ENCODE measurements at places on chromosomes 13 and 19.

- no peak for DNase-seq
Observed at GRCh38 chr19:5392486-5392885, 51.9 kb upstream of the PTPRS start.

- no peak for DNase-seq
Observed at GRCh38 chr13:21074546-21074945, 13.2 kb upstream of the LATS2 start.

DNA sequence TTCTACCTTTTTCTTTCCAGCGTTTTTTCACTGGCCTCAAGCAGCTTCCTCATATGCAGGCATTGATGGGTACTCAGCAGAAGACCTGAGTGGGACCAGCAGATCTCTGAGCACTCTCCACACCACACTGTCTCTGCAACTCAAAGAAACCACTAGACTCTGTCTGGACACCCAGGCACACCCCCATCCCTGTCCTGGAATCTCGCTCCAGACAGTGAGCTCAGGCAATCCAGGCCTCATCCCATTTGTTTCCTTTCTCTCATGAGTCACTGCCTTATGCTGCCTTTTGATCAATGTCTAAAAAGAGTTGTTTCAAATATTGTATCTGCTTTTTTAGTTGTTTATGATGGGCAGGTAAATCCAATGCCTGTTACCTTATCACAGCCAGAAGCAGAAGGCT is 19.7 kb upstream of the POP4 start:
- no peak for DNase-seq

DNA sequence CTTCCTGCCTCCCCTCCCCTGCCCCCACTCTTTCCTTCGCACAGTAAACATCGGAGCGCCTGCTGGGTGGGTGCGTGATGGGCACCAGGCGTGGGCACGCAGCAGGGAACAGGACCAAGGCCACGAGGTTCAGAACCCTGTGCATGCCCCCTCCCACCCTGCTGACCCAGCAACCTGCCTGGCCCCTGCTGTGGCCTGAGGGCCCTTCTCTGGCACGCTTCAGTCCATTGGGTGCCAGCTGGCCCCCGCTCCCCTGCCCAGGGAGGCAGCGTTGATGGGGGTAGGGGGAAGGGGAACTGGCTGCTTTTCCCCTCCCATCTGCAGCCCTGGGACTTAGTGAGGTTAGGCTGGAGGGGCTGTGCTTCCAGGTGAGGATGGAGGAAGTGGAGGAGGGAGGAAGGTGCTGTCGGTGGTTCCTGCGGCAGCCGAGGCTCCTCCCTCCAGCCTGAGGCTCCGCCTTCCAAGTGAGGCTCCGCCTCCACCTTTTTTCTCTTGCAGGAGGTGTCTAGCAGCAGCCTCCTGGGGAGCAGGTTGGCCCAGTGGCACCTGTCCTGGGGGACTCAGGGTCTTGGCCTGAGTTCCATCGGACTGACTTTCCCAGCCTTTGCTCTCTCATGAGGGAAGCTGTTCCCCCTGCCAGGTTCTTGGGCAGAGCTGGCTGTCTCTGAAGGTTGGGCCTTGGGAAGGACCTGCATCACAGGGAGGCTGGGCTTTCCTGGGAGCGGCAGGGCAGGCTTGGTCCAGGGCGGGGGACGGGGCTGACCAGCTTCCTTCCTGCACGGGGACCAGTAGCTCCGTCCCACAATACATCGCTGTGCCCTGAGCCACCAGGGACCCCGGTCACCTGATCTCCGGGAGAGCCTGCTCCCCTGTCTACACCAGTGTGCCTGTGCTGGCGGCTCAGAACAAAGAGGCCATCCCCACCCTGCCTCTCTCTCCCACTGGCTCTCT is 7.3 kb downstream of the PIAS4 start:
- DNase-seq, result peak; percentile 60

- no peak for DNase-seq
Observed at GRCh38 chr13:48010698-48011097, 9.6 kb upstream of the SUCLA2 start.

DNA sequence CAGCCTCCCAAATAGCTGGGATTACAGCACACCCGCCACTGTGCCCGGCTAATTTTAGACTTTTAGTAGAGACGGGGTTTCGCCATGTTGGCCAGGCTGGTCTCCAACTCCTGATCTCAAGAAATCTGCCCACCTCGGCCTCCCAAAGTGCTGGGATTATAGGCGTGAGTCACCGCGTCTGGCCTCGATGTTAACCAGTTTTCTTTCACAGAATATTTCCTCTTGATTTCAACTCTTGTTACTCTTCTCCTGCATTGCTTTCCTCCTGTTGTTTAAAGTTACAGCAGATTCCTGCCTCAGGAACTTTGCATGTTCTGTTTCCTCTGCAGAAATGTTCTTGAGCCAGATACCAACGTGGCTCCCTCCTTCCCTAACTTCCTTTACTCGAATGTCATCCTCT is 3.7 kb upstream of the PEX11G start:
- DNase-seq, result no peak

GRCh38 chr13:28856287-28856686 is 36.1 kb downstream of the MTUS2 start:
- DNase-seq, result no peak

DNA sequence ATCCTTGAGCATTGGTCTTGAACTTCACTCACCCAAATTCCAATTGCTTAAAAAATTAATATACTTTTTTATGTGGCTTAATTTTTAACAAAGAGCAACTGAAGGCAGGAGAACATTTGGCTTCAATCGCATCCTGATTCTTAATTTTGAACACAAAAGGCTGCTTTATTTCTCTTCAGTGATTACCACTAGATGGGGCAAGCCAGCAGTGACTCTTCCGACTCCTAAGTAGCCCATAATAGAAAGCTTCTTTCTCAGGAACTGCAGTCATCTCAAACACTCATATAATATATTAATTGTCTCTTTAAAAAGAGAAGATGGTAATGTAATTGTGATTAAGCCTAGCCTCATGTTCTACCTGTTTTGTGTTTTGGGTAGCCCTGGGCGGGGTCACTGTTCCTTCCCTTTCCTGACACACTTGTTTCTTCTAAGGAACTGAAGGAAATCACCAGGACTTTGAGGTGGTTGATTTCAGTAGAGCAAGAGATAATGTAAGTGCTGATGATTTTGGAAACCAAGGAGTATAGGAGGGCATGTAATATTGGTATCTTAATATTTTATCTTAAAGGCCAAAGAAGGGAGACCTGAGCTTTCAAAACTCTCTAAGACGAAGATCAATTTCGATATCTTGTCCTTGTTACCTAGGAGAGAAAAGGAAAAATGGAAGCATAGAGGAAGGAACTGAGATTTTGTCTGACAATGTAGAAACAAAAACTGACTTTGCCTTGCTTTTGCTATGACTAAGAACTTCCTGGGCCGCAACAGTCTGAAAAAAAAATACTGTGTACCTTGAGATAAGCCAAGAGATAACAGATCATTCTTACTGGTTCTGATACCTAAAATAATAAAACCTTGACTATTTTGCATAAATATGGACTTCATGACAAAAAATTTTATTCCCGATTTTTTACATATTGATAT is 73.1 kb downstream of the TNFSF13B start:
- DNase-seq, result peak; percentile 30

DNA sequence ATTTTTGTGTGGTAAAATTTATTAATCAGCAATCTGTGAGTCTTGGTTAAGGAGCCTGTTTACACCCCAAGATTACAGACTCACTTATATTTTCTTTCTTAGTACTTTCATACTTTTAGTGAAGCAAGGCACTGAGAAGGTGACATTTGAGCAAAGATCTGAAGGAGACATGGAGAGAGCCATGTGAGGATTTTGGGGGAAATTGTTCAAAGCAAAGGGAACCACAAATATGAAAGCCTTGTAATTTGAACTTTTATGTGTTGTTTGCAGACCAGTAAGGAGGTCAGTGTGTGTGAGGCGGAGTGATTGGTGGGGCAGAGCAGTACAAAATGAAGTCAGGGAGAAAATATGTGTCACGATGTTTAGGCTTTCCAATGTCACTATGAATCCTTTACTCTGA is 140.7 kb upstream of the KLF12 start:
- DNase-seq, result no peak

GRCh38 chr13:90857921-90858320 is 489.6 kb upstream of the MIR17HG start:
- DNase-seq, result no peak

DNA sequence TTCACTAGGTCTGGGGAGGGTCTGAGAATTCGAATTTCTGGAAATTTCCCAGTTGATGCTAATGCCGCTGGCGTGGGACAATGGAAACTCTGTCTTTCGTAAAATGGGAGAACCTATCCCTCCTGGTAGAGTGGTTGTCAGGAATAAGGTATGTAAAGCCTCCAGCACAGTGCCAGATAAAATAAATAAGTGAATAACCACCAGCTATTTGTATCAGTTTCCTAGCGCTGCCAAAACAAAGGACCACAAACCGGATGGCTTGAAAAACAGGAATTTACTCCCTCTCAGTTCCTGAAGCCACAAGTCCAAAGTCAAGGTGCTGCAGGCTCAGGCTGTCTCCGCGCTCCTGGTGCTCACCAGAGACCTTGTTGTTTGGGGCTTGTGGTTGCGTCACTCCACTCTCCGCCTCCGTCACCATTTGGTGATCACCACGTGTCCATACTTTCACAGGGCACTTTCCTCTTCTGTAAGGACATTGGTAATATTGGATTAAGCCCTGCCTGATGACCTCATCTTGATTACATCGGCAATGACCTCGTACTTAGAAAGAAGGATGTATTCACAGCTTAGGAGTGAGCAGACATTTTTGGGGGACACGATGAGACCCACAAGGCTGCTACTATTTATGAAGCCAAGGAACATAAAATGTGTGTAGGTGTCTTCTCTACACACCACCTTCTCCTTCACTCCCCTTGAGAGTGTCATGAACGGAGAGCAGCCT is 428.5 kb downstream of the IRS2 start:
- no peak for DNase-seq

DNA sequence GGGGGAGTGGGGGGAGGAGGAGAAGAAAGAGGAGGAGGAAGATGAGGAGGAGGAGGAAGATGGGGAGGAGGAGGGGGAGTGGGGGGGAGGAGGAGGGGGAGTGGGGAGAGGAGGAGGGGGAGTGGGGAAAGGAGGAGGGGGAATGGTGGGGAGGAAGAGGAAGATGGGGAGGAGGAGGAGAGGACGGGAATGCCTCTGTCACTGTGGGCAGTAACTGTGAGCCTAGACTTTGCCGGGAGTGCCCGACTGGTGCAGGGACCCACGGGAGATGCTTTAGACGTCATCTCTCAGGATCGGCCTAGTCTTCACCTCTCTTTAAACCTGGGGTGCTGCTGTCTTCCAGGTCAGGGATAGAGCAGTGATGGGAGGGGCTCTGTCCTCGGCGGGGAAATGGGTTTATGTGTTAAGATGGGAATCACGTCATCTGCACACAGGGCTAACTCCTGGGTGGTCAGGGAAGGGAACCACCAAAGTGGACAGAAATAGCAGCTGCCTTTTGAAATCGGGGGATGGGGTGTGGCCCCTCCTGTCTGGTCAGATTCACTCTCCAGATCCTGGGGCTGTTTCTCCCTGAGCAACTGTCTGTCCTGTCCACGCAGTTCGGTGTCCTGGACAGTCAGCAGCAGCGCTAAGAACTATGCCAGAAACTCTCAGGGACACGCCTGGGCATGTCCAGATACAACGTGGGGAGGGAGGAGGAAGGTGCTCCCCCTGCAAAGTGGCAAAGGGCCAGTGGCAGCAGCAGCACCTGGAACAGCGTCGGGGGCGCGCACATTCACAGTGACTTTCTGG is 26.9 kb downstream of the GAS6 start:
- no peak for DNase-seq

DNA sequence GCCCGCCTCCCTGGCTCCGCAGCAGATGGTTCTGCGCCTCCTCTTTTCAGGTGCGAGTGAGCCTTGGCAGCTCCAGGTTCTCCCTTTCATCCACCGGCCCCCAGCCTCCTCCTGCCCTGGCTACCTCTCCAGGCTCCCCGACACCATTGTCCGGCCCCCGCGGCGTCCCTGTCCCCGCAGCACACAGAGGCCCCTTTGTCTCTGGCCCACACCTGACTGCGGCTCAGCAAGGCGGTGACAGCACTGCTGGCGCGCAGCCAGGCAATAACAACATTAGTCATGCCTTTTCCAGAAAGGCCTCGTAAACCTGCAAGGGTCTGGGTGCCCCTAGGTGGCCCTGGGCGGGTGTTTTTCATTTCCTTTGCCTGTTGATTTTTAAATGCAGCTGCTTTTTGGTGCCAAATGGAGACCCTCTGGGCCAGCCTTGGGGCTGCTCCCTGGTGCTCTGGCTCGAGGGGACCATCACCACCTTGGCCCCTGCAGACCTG is 73.2 kb upstream of the MEDAG start:
- DNase-seq, result peak; percentile 48

- DNase-seq, result no peak
Observed at GRCh38 chr19:9381361-9381785, 18.6 kb downstream of the ZNF177 start.

DNA sequence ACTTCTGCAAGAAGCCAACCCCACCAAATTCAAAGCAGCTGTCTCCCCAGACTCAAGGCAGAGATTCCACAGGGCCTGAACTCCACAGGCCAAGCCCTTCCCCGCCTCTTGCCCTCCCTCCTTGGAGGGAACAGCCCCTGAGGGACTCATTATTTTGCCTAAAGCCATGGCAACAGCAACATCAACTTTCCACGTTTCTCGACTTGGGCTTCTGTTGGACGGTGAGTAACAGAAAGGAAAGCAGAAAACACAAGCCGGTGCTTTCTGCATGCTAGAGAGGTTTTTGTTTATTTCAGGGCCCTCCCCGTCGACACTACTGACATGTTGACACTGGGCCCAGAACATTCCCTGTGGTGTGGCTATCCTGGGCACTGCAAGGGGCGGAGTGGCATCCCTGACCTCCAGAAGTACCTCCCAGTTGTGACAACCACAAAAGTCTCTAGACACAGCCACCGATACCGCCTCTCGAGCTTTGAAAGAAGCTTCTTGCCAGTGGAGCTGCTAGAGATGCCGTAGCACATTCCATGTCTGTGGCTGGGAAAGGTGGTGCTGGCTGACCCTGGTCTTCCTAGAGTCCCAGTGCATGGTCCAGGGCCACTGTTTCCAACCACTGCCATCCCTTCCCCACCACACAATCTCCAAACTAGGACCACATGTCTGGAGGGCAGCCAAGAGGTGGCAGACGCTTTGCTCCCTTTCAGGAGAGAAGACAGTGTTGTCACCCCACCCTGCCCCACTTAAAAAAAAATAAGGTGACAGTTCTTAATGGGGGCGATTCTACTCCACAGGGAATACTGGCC is 12.8 kb downstream of the CAPS start:
- DNase-seq, result no peak

- no peak for DNase-seq
Observed at GRCh38 chr13:24280720-24281119, 28.7 kb upstream of the C1QTNF9 start.

- peak; percentile 55 for DNase-seq
Observed at GRCh38 chr19:632579-633067, 714 bp downstream of the POLRMT start.

GRCh38 chr19:31387717-31388301 is 38.6 kb upstream of the TSHZ3 start:
- no peak for DNase-seq

- DNase-seq, result no peak
Observed at GRCh38 chr19:31255174-31255799, 93.9 kb downstream of the TSHZ3 start.

- no peak for DNase-seq
Observed at GRCh38 chr13:33616130-33616529, 201.8 kb upstream of the RFC3 start.

GRCh38 chr19:33674626-33675367 is 53.0 kb downstream of the CHST8 start:
- DNase-seq, result no peak
